Glutamatergic neuron (in vitro differentiated cells): ENCODE measurements at places on chromosomes 7 and 10. TPM values are rescaled to one million over a fixed set of nuclear protein-coding genes. Genes with fewer than 3 reads are reported as not detected.

Gene ASAH2
- total RNA-seq = 11.3 TPM

Gene CABCOCO1
- not detected for total RNA-seq

Gene SDK1
- total RNA-seq = 225 TPM

Gene AGR3
- total RNA-seq = not detected

Gene ZNF775
- 20.5 TPM for total RNA-seq

Gene PPP1R3C
- 19.4 TPM for total RNA-seq

Gene FAM171A1
- 186 TPM for total RNA-seq

Gene ZSCAN25
- 26.6 TPM for total RNA-seq

Gene TSPAN15
- total RNA-seq = 49.8 TPM

Gene TRUB1
- 32.8 TPM for total RNA-seq

Gene EPDR1
- total RNA-seq = 10.3 TPM
